Amniotic epithelial cell (primary cell): ENCODE measurements at places on chromosomes 5 and 9.

DNA sequence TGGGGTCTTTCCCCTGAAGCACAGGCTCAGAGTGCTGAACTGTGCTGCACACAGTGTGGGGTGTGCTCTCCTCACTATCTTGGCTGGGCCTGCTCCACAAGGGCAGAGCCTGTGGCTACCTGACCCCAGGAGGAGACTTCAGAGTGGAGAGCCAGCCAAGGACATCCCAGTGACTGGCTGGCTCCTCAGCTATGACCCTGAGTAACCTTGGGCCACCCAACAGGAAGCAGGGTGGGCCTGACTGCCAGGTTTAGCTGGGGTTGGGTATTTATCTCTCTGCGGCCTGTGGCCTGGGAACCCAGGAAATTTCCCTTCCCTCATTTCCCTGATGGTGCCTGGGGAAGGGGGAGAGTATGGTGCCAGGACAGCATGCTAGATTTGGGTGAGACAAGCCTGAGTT lies 2.1 kb upstream of the EEIG1 start:
- no peak for DNase-seq

DNA sequence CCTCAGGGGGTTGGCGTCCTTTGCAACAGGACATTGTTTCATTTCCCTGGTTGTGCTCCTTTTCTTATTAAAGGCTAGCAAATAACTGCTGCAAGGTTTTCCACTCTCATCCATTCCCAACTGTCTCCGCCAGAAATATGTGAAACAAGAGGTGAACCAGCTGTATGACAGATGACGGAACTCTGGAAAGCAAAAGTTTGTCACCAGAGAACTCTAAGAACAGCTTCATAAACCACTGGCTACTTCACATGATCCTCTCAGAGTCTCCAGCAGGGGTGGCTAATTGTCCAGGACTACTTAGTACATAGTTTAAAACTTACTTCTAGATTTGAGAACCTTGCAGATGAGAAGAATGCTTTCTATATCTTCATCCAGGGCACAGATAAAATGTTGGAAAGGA lies 195.9 kb upstream of the RAD23B start:
- DNase-seq = no peak

- no peak for DNase-seq
Observed at GRCh38 chr5:22678886-22679285, 174.3 kb downstream of the CDH12 start.

GRCh38 chr5:7087719-7088297 lies 308.1 kb upstream of the ADCY2 start:
- DNase-seq = no peak

DNA sequence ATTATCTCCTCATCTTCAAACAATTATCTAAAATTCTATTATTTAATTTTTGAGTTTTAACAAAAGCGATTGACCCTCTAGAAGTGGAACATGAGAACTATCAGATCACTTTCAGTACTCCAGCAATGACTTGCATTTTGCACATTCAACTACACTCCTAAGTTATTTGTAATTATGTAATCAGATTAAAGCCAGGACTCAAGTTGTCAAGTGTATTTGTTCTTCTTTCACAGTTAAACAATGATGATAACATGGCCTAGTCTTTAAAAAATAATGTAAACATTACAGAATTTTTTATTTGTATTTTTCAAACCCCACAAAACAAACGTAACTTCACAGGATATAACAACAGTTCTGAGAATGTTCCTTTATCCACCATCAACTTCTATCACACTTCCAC lies 2148.9 kb upstream of the ACO1 start:
- no peak for DNase-seq

DNA sequence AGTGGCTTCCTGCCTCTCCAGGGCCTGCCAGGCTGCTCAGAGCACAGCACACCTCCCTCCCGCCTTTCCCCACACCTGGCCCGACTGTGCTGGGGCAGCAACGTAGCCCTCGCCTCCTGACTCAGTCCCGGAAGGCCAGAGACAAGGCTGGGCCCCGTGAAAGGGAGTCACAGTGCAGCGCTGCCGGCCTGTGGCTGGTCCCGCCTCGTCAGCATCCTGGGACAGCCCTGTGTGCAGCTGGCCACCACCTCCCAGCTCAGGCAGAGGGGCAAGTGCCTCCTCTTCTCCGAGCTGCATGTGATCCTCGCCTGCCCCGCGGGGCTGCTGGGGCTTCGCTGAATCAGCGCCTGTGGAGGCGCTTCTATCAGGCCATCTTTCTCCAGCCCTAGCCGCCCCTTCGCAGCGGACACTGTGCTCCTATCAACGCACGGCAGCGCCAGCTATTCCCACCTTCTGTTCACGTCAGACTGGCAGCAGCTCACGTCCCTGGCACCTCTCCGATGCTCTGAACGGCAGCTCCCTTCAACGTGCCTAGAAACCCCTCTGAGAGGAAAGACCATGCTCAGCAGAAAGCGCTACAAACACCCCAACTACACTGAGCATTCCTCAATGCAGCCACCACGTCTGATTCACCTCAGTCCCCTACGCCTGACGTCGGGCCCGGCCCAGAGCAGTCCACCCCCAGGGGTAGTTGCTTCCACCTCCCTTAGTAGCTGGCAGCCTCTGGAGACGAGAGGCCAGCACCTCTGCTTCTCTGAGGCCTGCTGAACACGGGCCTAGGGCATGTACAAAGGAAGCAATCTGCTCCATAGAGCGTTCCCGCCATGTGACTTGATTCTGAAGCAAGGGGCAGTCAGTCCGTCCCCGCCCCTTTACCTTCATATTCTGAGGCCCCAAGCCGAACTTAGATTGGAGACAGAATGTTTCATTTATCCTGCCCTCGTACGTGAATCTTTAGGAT lies 78.8 kb downstream of the GPR21 start:
- DNase-seq = no peak

- no peak for DNase-seq
Observed at GRCh38 chr5:10151656-10152055, 98.0 kb downstream of the ATPSCKMT start.

DNA sequence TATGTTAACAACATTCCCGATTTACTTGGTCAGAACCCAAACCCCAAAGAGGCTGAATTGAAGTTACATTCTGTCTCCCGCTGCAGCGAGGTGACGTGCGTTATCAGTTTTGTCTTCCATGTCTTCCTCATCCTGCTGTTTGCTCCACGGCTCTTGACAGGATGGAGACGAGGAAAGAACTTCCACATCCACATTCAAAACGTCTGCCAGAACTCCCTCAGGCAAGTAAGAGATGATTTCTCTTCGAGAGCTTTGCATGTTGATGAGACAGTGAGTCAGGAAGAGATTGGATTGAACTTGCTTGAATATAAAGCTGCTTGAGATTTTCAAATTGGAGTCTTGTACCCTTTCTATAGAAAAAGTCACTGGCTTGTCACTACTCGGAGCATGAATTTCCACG lies 242.6 kb downstream of the AUH start:
- DNase-seq = peak; percentile 37

- DNase-seq = no peak
Observed at GRCh38 chr5:86427158-86427557, 190.6 kb upstream of the COX7C start.

- peak; percentile 50 for DNase-seq
Observed at GRCh38 chr5:36079200-36079781, 12.6 kb upstream of the UGT3A2 start.

DNA sequence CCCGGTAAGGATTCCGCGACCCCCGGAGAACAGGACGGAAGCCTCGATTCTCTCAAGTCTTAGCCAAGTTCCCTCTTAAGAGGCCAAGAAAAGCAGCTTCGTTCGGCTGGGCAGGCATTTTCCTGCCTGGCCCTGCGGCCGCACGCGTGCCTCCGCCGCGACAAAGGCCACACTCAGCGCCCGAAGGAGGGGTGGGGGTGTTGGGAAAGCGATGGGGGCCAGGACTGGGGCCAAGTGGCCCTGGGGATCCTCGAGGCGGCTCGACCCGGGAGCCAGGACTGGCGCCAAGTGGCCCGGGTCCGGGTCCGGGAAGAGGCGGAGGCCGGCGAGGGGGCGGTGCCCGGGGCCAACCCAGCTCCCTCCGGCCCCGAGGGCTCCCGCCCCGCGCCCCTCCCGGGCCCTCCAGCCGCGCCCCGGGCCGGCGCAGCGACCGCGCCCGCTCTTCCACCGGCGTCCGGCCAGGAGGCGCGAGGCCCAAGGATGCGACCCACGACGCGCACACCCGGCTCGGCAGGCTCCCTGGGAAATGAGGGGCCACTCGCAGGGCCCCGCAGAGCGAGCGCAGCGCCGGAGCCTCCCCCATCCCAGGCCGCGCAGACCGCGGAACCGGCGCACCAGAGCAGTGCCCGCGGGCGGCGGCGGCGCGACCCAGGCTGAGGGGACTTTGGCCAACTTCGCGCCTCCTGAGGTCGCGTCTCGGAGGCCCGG lies 756 bp downstream of the VAV2 start:
- no peak for DNase-seq

DNA sequence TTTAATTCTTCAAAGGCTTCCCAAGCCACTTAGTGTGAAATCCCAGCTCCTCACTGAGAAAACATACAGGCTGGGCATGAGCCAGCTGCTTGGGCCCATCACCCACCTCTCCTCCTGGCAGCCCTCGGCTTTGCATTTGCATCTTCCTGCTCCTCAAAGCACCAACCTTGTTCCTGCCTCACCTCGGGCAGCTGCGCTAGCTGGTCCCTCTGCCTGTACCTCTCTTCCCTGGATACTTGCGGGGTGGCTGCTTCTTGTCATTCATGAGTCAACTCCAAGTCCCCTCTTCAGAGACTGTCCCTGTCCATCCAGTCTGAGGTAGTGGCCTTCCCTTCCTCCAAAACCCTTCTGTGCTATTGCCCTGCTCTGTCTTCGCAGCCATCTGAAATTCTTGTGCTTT lies 116.1 kb upstream of the CXCL14 start:
- no peak for DNase-seq

GRCh38 chr9:94002316-94003140 lies 47.4 kb upstream of the BARX1 start:
- peak; percentile 58 for DNase-seq

DNA sequence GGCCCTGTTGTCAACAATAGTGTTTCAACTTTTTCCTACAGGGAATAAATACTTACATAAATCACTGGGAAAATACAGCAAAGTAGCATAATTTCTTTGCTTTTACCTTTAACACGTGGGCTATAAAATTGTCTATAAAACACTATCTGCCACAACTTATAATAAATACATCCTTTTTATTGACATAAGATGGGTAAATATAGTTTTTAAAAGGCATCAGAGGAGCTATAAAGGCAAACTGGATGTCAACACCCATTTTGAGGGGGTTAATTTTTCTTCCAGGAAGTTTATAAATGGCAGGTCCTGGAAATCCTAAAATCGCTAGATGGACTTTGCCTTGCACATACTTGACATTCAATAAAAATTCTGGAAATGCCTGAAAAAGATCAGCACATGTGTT lies 358.0 kb downstream of the PDE4D start:
- no peak for DNase-seq

- peak; percentile 98 for DNase-seq
Observed at GRCh38 chr5:117812861-117813260, 1175.5 kb downstream of the DTWD2 start.

GRCh38 chr9:88812938-88813637 lies 178.2 kb upstream of the S1PR3 start:
- DNase-seq = no peak

DNA sequence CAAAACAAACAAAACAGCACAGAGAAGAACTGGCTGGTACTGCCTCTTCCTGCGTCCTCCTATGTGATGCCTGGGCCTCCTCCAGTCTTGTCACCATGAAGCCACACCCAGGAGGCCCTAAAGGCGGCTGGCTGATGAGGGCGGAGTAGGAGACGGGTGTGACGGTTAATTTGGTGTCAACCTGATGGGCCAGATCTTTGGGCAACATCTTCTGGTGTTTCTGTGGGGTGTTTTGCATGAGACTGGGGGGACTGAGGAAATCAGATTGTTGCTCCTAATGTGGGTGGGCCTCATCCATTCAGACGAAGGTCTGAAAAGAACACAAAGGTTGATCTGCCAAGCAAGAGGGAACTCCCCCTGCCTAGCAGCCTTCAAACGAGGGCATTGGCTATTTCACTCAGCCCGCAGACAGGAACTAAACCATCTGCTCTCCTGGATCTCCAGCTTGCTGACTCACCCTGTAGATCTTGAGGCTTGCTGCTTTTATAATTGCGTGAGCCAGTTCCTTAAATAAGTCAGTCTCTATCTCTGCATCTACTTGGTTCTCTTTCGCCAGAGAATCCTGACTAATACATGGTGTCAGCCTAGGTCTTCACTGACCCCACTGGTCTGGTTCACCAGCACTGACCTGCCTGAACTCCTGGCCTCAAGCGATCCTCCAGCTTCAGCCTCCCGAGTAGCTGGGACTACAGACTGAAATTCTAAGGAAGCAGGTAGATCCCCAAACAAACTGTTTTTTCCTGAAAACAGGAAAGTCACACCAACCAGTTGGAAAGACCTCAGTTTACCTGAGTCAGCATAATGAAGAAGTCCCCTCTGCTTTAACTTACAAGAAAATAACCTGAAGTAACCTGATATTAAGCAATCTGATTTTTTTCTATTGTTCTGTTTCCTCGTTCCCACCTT lies 12.8 kb upstream of the ZFP62 start:
- DNase-seq = peak; percentile 58

DNA sequence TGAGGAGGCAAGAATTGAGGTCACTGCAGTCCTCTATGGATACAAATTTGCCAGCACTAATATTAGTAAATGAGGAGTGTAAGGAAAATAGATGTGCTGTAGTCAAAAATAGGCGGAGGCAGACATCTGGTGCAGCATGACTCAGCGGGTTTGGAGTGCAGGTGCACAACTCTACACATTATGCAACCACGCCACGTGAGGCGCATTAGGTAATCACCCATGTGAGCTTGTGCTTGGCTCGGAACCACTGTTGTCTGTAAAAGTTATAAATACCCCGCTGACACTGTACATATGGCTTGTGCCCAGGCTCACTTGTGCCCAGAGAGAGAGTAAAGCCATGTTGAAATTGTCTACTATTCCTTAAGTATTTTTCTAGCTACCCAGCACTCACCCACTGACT lies 623.5 kb upstream of the NUDT12 start:
- DNase-seq = peak; percentile 38

- DNase-seq = no peak
Observed at GRCh38 chr5:140176031-140176387, 1.0 kb downstream of the CYSTM1 start.

- peak; percentile 67 for DNase-seq
Observed at GRCh38 chr9:37430841-37431597, 8.5 kb downstream of the GRHPR start.
